ENCODE measurements at places on chromosomes 12 and 14.

GRCh38 chr12:14416658-14417057 is 51.2 kb downstream of the ATF7IP start:
- no peak for DNase-seq

DNA sequence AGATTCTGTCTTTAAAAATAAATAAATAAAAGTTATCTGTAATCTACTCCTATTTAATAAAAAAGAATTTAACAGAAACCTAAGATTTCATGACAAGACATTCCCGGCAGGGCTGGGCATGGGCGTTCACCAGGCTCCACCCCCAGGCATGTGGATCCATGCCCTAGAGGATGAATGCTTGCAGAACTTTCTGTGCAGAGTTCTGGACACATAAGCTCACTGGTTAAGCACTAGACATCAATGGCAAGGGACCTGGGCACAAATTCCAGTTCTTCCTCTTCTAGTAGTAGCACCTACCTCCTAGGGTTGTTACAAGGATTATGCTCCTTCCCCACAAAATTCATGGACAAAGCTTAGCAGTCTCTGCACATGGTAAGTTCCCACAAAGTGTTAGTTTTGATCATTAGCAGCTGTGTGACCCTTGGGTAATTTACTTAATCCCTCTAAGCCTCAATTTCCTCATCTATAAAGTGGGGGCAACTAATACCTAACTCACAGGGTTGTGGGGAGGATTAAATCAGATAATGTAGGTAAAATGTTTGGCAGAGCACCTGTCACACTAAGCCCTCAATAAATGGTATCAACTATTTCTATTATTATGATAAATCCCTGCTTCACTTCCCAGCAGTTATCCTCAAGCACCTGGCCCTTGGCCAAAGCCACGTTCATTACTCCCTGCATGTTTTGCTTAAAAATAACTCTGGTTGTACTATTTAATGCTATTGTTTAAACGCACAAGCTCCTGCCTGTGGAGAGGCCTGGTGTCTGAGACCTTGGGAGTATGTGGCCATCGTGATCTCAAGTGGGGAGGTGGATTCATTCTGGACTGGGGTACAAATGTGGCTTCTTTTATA is 9.8 kb downstream of the GALNT6 start:
- DNase-seq, result no peak

DNA sequence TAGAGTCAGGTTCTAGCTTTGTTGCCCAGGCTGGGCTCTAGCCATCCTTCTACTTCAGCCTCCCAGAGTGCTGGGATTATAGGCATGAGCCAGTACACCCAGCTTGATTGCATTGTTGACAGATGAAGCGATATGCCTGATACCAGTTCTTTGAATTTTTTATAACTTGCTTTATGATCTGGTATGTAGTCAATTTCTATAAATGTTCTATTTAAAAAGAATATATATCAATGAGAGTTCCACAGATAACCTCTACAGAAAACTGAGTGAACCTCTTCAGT is 99.8 kb downstream of the DIP2B start:
- DNase-seq, result no peak

DNA sequence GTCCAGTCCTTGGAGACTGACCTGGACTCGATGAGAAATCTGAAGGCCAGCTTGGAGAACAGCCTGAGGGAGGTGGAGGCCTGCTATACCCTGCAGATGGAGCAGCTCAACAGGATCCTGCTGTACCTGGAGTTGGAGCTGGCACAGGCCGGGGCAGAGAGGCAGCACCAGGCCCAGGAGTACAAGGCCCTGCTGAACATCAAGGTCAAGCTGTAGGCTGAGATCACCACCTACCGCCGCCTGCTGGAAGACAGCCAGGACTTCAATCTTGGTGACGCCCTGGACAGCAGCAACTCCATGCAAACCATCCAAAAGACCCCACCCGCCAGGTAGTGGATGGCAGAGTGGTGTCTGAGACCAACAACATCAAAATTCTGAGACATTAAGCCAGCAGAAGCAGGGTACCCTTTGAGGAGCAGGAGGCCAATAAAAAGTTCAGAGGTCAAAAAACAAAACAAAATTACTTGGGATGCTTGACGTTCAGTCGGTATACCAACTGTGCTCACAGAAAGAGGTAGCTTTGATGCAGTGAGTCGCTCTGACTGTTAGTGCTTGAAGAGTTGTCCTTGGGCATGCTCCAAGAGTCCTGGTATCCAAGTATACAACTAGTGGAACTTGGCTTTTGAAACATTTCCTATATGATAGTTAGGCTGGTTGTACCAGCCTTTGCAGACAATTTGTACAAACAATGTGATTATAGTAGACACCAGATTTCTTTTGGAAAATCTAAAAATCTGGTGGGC is 4.8 kb downstream of the MED6 start:
- no peak for DNase-seq

- DNase-seq, result no peak
These were observed 132.3 kb downstream of the PAPOLA start for GRCh38 chr14:96634481-96634880.

GRCh38 chr12:121783766-121784165 is 9.7 kb downstream of the RHOF start:
- DNase-seq, result no peak

DNA sequence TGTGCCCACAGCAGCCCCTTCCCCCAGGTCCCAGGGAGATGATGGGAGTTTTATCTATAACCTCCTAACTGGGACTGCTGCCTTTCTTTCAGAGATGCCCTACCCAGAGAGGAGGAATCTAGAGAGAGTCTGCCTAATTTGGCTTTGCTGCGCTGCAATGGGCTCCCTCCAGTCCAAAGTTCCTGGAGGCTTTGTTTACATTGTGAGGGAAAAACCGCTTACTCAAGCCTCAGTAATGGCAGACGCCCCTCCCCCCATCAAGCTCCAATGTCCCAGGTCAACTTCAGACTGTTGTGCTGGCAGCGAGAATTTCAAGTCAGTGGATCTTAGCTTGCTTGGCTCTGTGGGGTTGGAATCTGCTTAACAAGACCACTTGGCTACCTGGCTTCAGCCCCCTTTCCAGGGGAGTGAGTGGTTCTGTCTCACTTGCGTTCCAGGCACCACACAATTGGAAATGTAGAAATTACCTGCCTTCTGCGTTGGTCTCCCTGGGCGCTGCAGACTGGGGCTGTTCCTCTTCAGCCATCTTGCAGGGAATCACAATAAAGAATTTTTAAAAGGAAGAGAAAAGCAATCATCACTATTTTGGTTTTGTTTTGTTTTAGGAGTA is 262.5 kb downstream of the FOXG1 start:
- no peak for DNase-seq

DNA sequence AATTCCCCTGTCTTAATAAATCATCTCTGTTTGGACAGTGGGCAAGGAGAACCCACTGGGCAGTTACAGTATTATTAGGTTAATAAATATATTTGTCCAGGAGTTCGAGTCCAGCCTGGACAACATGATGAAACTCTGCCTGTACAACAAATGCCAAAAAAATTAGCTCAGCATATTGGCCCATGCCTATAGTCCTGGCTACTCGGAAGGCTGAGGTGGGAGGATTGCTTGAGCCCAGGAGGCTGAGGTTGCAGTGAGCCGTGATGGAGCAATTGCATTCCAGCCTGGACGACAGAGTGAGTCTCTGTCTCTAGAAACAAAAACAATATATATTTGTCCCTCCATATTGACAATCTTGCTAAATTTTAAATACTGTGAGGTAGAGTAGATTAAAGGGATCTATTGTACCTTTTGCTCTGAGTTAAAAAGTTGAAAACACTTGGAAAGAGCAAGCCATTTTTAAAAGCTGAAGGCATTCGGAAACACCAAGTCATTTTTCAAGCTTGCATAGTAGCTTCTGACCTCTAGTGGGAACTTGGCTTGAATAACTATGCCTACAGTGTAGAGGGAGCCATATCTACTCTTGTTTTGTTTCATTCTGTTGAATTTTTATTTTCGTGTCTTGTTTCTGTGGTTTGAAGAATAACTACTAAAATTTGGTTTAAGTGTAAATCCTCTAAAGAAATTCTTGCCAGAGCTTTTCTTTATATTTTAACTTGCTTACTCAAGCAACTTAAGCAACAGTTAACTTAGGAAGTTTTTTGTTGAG is 14.6 kb upstream of the EEA1 start:
- DNase-seq, result no peak

All from activated CD8-positive, alpha-beta memory T cell treated with anti-CD3 and anti-CD28 coated beads for 1 hour (primary cell).